Activated gamma-delta T cell (primary cell): ENCODE measurements at places on chromosomes 7 and 10.

DNA sequence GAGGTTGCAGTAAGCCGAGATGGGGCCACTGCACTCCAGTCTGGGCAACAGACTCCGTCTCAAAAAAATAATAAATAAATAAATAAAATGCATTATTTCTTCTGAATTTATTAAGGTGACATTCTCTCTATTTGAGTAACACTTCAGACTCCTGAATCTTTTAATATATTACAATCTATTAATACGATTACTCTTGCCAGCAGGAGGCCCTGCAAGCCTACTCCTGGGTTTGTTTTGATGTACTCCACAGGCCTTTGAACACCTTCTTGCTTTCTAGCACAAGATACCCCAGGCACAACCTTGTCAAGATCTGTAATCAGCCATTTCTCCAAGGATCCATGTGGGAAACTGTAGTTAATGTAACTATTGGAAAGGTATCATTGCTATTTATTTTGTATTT is 63.5 kb downstream of the COBL start:
- DNase-seq: no peak

DNA sequence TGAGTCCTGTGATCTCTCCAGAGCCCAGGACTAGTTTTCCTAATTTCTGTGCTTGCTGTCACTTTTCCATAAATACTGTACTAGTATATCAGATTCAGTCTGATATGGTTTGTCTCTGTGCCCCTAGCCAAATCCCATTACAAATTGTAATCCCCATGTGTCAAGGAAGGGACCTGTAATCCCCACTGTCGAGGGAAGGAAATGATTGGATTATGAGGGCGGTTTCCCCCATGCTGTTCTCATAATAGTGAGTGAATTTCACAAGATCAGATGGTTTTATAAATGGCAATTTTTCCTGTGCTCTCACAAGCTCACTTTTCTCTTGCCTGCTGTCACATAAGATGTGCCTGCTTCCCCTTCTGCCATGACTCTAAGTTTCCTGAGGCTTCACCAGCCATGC is 54.8 kb upstream of the IFRD1 start:
- DNase-seq: no peak

- DNase-seq: no peak
Observed at GRCh38 chr7:137669706-137670105, 177.1 kb downstream of the DGKI start.

GRCh38 chr7:2719007-2719406 is 31.0 kb downstream of the AMZ1 start:
- no peak for DNase-seq

- no peak for DNase-seq
Observed at GRCh38 chr7:82592416-82592815, 148.8 kb upstream of the CACNA2D1 start.

DNA sequence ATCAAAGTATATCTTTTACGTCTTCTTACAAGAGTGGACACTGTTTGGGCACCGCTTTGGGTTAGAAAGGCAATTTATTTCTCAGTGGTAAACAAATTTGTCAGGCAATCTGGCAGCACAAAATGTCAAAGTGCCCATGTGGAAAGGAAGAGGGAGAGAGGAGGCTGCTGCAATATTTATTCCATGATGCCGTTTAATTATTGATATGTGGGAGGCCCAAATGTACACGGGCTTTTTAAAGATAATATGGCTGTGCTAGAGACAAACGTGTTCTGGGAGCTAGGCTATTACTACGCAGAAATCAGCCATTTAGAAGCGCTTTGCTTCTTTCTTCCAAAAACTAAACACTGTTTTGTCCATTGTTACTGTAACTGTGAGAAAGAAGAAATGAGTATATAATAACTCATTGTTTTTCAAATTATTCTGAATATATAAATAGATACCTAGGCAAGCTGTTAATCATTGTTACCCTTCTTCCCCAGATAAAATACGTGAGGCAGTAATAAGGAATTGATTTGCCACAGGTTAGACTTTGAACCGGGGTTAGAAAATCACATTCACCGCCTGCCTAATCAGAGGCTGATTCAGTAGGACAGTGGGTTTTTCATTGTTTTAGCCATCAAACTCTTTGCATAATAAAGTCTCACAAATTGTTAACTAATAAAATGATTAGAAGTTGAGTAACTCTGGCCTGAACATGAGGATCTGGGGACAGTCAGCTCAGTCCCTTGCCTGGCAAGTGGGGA is 116.5 kb upstream of the FRMD4A start:
- DNase-seq: no peak

DNA sequence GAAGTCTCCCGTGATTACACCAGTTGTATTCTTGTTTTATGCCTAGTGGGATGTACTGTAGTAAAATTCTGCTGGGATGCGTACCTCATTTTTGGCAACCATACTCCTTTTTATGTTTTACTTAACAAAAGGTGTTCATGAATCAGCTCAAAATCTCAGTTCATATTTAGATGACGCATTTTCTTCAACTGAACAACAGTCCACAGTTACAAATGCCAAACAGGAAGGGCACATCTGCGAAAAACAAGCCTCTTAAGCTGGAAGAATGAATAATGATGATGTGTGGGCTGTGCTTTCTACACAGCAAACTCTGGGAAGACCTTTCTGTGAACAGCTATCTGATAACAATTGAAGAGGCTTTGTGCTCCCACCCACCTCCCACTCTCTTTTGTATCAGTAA is 68.4 kb upstream of the NRBF2 start:
- no peak for DNase-seq

- no peak for DNase-seq
Observed at GRCh38 chr7:5428478-5429252, 5.0 kb upstream of the TNRC18 start.

DNA sequence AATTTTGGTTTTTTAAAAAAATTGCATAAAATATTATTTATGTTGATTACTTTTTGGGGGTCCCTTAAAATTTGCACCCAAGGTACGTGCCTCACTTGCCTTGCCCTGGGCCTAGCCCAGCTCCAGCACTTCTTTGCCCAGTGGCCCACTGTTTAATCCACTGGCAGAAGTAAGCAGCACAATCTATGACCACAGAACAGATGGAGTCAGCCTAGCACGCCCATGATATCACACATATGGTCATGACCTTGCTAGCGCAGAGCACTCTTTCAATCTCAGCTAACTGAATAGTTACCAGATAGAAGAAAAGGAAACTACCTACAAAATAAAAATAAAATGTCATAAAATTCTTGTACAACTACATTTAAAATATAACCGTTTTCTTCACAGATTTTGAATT is 5.6 kb downstream of the OGA start:
- no peak for DNase-seq

DNA sequence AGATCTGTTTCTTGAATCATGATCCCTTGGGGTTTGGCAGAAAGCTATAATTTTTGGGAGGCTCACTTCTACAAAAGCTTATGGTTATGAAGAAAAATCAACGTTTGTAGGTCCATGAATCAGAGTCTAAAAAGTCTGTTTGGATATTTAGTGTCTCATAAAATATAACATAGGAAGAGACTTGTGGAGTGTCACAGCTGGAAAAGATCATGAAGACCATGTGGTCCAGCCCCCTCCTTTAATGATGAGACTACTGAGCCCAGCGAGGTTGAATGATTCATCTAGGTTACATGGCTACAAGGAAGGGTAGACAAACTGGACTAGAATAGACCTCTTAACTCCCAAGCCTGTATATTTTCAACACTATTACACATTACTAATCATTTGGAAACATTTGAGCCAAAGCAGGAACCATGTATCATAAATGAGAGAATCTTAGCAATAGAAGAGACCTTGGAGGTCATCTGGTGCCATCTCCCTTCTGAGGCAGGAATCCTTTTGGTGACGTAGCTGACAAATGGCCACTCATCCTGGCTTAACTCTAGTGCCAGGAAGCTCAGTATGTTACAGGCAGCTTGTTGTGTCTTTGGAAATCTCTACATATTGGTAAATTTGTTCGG is 152.5 kb downstream of the CREB5 start:
- no peak for DNase-seq

DNA sequence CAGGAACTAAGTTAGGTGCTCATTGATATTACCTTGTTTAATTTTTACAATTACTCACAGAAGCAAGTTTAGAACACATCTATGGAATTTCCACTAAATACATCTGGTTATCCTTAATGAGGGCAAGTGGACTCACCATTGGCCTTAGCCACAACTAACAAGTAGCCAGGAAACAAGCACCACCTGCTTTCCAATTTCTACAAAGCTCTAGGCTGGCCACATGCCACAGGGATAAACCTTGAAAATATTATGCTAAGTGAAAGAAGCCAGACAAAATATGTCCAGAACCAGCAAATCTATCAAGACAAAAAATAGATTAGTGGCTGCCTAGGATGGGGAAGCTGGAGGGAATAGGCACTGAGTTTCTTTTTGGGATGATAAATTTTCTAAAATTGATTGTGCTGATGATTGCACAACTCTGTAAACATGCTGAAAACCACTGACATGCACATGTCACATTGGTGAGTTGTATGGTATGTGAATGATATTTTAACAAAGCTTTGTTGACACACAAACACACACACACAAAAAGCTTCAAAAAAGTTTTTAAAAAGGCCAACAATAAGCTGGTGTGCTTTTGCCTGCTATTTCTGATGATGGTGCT is 179.4 kb downstream of the CPEB3 start:
- DNase-seq: no peak

DNA sequence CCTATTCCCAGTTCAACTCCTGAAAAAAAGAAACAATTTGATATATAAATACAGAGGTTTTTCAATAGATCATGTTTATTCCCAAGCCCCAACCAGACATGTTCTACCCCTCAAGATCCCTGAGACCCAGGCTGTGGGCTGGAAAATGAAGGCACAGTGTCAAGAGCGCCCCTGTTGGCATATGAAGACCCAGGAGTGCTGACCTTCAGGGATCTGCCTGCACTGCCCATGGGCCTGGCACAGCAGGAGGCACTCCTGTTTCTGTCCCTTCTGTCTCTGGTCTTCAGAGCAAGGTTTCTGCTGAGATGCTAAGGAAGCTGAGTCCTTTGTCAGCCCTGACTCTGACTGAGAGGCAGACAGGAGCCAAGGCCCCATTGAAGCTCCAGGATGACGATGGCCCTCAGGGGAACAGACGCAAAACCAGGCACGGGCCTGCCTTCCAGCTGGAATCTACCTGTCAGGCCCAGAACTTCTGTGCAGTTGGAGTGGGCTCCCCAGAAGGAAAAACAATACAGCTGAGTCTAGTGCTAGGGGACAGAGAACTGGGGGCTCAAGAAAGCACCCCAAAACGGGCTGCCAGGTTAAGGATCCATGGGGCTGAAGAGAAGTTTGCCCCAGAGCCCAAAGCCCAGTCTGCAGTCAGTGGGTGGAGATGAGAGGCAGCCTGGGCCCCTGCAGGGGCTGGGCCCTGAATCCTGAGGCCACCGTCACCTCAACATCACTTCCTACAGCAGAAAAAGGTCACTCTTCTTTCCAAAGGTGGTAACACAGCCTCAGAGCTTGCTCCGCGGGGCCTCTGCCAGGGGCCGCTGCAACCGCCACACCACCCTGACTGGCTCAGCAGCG is 6.7 kb upstream of the AIFM2 start:
- DNase-seq: no peak

DNA sequence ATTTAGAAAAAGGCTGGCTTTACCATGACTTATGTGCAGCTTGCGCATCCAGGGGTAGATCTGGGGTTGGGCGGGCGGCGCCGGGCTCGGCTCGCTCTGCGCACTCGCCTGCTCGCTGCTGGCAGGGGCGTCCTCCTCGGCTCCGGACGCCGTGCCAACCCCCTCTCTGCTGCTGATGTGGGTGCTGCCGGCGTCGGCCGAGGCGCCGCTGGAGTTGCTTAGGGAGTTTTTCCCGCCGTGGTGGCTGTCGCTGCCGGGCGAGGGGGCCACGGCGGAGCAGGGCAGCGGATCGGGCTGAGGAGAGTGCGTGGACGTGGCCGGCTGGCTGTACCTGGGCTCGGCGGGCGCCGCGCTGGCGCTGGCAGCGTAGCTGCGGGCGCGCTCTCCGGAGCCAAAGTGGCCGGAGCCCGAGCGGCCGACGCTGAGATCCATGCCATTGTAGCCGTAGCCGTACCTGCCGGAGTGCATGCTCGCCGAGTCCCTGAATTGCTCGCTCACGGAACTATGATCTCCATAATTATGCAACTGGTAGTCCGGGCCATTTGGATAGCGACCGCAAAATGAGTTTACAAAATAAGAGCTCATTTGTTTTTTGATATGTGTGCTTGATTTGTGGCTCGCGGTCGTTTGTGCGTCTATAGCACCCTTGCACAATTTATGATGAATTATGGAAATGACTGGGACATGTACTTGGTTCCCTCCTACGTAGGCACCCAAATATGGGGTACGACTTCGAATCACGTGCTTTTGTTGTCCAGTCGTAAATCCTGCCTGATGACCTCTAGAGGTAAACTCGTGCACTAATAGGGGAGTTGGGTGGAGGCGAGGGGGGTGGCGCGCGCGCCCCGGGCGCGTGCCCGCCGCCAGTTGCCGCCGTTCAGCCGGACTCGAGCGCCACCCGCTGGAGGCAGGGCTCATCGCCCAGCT is at the start of gene HOXA5:
TSS of gene HOXA5 (minus strand) at position 659 of the 927 bp plus-strand sequence. CDS start at position 585, 74 bp downstream.
- no peak for DNase-seq

DNA sequence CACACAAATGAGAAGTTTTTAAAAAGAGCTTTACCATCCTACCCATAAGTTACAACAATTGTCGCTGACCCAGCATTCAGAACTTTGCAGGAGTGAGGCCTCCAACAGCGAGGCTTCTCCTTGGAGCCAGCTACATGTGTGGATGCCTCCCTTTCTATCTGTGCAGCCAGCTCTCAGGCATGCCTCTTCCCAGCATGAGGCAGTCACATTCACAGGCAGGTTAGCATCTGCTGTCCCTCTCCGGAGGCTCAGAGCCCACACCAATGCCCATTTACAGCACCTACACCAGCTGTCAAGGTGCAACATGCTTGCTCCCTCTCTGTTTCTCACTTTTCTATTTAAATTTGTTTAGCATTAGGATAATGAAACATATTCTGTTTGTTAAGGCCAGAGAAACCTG is 278.7 kb upstream of the PODXL start:
- DNase-seq: no peak

DNA sequence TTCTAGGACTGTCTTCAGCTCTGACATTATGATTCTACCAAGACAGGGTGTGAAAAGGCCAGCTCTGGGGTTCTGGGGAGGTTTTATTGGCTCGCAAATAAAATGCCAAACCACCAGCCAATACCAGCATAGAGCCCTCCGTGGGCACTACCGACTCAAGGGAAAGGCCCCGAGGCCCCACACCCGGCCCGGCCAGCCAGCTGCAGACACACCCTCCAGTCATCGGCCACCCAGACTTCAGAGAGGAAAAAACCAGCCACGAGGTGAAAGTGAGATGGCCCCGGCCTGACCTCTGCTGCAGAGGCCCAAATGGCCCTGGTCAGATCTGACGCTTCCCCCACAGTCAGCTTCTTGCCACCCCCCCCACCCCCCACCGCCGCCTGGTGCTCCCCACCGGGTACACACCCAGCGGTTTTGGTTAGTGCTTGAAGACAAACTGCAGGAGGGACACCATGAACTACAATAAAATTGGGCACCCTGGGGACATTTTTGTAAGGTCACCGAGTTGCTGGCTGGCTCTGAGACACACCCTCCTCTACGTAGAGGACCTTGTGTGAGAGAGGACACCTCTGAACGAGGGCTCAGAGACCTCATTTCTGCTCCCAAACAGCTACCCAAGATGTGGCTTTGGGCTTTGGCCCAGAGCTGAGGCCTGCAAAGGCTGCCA is 79.9 kb downstream of the PRKAG2 start:
- no peak for DNase-seq
